Psoas muscle (tissue), 8 donors: ENCODE measurements at places on chromosomes 13 and 19. TPM values are rescaled to one million over a fixed set of nuclear protein-coding genes. Genes with fewer than 3 reads are reported as not detected.

Gene URAD
- not detected for total RNA-seq

Gene TGFBR3L
- 8.3 TPM for total RNA-seq

Gene TMEM221
- total RNA-seq = not detected

Gene BICRA
- total RNA-seq = 9.6 TPM

DNA sequence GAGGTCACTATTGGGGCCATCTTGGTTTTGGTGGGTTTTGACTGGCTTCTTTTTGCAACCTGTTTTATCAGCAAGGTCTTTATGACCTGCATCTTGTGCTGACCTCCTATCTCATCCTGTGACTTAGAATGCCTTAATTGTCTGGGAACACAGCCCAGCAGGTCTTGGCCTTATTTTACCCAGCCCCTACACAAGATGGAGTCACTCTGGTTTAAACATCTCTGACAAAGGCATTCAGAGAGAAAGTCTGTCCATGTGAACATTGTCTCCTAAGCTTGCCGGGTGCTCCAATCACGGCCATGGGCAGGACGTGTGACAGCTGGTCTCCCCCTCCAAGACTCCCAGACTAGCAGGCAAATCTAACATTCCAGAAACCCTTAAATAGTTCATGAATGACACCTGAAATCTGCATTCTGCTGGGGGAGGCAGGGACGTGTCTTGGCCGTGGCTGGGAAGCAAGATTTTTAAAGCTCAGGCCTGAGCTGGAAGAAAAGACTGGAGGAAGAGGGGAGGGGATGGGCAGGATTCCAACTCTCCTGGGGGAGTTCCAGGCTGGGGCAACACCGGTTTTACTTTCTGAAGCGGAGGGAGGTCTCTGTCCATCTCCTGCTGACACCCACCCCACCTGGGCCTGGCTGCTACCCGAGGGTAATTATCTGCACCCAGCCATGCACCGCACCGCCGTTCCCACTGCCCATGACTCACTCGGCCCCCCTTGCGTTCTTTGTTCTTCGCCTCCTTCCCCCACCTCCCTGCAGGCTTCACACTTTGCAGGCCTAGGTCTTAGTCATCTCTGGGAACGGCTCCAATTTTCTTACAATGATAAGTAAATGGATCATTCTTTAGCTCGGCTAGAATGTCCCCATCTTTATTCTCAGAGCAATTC is 11.6 kb upstream of the OR1M1 start:
- no peaks in the 10 kb centered on the region for H3K36me3 ChIP-seq
- no peak overlapping the region for H3K27ac ChIP-seq
- H3K4me1 ChIP-seq = no peaks in the 10 kb centered on the region
- peak; percentile 51 for DNase-seq
- H3K4me3 ChIP-seq = no peak overlapping the region

GRCh38 chr19:29708554-29709439 is 6.3 kb downstream of the C19orf12 start:
- H3K36me3 ChIP-seq = no peaks in the 10 kb centered on the region
- H3K4me3 ChIP-seq = peak overlapping the region; percentile 6
- peak overlapping the region; percentile 67 for H3K27ac ChIP-seq

DNA sequence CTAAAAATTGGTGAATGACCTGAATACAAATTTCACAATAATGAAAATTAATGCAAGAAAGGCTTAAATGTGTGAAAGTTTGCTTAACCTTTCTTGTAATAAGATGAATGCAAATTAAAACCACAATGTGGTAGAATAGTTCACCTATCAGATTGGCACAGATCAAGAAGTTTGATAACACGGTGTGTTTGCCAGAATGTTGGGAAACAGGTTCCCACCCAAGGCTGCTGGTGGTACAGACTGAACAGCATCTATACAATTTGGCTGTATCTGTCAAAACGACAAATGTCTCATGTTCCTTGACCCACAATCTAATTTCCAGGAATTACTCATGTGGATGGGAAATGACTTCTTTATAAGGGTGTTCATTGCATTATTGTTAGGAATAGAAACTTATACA is 8.6 kb upstream of the IRS2 start:
- H3K36me3 ChIP-seq = no peaks in the 10 kb centered on the region
- H3K27me3 ChIP-seq = peaks cover 2% of the 10 kb centered on the region
- no peak for DNase-seq
- H3K4me1 ChIP-seq = peaks cover 7% of the 10 kb centered on the region

DNA sequence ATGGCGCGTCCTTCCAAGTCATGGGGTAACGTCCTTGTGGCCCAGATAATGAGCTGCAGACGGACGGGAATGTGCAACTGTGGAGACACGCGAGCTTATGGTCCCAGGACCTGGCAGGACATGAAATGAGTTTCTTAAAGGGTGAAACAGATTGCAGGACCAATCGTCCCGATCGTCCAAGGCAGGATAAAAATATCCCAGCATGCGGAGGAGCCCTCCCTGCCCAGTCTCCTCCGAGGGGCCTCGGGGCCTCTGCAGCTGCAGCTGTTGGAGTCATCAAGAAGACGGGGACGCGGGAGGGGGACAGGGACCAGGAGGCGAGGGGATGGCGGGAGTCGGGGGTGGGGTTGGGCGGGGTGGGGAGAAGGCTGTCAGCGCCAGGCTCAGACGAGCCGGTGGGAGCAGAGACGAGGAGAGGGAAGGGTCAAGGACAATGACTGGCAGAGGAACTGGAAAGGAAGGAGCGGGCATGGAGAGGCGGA is 14.4 kb upstream of the GARIN5A start:
- peak; percentile 75 for DNase-seq
- H3K4me3 ChIP-seq = peak overlapping the region; percentile 41
- peak overlapping the region; percentile 67 for H3K27ac ChIP-seq

DNA sequence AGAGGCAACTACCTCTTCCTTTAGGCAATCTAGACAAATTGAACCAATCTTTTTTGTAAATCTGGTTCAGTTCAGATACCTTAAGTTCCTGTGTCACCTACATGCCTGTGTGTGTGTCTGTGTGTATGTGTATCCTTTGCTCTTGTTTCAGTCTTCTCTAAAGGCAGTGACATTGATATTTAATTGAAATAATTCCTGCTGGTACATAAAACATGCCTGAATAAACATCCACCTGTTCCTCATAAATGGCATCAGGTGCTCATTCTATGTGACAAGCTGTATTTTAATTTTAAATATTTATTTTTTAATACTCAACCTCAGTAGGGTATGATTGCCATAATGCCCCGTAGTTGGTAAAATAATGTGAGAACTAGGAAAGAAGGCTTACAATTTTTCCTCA is 1606.4 kb upstream of the PRR20A start:
- H3K36me3 ChIP-seq = no peaks in the 10 kb centered on the region
- no peak for DNase-seq
- H3K27ac ChIP-seq = no peak overlapping the region
- H3K4me1 ChIP-seq = no peaks in the 10 kb centered on the region
- H3K27me3 ChIP-seq = no peaks in the 10 kb centered on the region

DNA sequence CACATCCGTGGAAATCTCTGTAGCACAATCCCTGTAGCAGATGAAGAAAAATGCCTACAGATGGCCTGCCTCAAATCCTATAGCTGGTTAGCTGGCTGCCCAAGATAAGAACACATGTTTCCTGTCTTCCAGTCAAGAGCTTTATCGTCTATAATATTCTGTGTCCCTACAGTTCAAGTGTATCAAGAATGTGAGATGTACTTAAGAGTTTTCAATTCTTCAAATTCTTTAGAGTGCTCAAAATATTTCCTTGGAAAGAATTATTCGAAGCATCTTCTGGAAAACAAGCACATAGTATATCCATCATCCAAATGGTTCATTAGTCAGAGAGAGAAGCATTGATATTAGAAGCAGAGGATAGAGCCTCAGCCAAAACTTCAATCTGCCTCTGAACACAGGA is 239.8 kb downstream of the COG6 start:
- H3K4me1 ChIP-seq = no peaks in the 10 kb centered on the region
- H3K36me3 ChIP-seq = no peaks in the 10 kb centered on the region
- no peak overlapping the region for H3K4me3 ChIP-seq
- no peak for DNase-seq
- no peaks in the 10 kb centered on the region for H3K27me3 ChIP-seq

- no peak overlapping the region for H3K27ac ChIP-seq
- H3K36me3 ChIP-seq = no peaks in the 10 kb centered on the region
- no peaks in the 10 kb centered on the region for H3K4me1 ChIP-seq
- H3K4me3 ChIP-seq = no peak overlapping the region
Observed at GRCh38 chr13:37934339-37935191, 65.0 kb upstream of the TRPC4 start.

DNA sequence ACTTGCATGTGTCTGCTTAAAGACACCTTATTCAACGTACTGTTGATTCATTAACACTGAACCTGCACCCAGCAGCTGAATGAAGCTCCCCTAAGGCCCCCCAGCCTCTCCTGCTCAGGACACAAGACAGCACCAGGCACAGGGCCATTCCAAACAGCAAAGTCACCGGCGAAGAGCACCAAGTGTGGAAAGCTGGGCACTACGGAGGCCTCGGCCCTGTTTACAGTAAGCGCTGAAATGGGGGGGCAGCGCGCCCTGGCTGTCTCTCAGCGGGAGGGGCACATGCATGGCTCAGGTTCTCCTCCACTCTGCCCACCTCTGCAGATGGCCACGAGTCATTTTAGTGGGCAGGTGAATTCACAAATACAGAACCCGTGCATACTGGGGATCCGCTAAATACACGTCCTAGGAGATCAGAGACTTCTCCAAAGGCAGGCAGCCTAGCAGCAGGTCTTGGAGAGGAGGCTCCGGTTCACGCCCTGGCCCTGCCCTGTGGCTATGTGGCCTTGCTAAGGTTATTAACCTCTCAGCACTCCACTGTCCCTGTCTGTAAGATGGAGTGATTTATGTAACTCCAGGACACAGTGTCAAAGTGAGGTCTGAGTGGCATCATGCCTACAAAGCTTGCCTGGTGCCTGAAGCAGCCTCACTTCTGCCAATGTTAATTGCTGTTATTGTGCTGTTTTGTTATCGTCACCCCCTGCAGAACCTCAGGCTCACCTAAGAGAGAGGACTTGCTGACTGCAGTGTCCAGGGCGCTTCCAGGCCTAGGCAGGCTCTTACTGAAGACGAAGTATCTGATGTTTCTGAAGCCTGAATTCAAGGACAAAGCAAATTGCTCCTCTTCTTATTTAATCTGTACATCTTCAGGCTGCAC is 207.4 kb upstream of the SOX1 start:
- no peak overlapping the region for H3K4me3 ChIP-seq
- no peaks in the 10 kb centered on the region for H3K27me3 ChIP-seq
- no peak for DNase-seq
- H3K27ac ChIP-seq = no peak overlapping the region
- H3K36me3 ChIP-seq = no peaks in the 10 kb centered on the region
- no peaks in the 10 kb centered on the region for H3K4me1 ChIP-seq

GRCh38 chr19:49256691-49257090 is 68.3 kb downstream of the SLC6A16 start:
- DNase-seq = no peak
- H3K4me1 ChIP-seq = no peaks in the 10 kb centered on the region
- H3K4me3 ChIP-seq = no peak overlapping the region
- no peak overlapping the region for H3K27ac ChIP-seq
- no peaks in the 10 kb centered on the region for H3K36me3 ChIP-seq

- no peaks in the 10 kb centered on the region for H3K36me3 ChIP-seq
- H3K4me3 ChIP-seq = peak within 1 kb of the TSS; percentile 52
Observed at GRCh38 chr19:15464394-15465385, at the start of gene RASAL3. Gene RASAL3 (minus strand): TSS chr19:15464544. CDS start chr19:15464358, 186 bp downstream.

- no peak for DNase-seq
- H3K4me1 ChIP-seq = no peaks in the 10 kb centered on the region
- H3K27me3 ChIP-seq = no peaks in the 10 kb centered on the region
- peaks cover 23% of the 10 kb centered on the region for H3K36me3 ChIP-seq
- H3K4me3 ChIP-seq = no peak overlapping the region
Observed at GRCh38 chr19:52880895-52881389, 16.5 kb downstream of the ZNF320 start.

DNA sequence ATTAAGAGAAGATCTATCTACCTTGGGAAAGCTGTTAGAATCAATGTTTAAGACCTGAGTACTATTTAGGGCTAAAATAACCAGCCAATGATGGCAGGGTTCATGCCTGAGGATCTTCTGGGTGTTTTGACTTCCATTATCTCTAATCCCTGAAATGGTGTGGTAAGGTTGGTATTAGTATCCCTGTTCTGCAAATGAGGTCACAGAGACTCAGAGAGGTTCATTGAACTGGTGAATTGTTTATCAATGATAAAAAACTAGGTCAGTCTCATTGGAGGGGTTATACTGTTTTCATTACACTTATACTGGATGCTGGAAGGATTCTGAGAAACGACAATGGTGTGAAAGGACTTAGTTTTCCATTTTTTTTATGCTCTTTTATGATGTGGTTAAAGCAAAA is 264.8 kb downstream of the KLF5 start:
- no peak overlapping the region for H3K4me3 ChIP-seq
- H3K27me3 ChIP-seq = no peaks in the 10 kb centered on the region
- H3K36me3 ChIP-seq = no peaks in the 10 kb centered on the region
- DNase-seq = no peak

DNA sequence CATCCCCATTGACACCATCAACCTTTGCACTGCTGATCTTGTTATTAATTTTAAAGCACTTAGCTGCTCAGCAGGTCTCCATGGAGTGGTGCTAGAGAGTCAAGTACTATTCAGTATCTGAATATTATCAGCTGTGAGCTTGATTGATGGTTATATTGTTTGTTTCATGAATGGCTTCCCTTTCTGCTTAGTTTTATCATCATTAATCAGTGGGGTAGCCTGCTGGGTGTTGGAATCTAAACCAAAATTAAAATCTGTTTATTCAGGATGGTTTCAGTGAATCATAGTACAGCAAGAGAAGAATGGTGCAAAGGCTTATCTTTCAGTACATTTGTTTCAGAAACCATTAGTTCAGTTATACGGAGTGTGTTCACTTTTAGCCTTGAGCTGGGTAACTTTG is 42.5 kb upstream of the SCEL start:
- H3K27ac ChIP-seq = no peak overlapping the region
- H3K27me3 ChIP-seq = no peaks in the 10 kb centered on the region
- no peak for DNase-seq

- no peak overlapping the region for H3K4me3 ChIP-seq
- no peaks in the 10 kb centered on the region for H3K27me3 ChIP-seq
- H3K36me3 ChIP-seq = no peaks in the 10 kb centered on the region
Observed at GRCh38 chr13:45269204-45269603, 68.4 kb upstream of the KCTD4 start.

DNA sequence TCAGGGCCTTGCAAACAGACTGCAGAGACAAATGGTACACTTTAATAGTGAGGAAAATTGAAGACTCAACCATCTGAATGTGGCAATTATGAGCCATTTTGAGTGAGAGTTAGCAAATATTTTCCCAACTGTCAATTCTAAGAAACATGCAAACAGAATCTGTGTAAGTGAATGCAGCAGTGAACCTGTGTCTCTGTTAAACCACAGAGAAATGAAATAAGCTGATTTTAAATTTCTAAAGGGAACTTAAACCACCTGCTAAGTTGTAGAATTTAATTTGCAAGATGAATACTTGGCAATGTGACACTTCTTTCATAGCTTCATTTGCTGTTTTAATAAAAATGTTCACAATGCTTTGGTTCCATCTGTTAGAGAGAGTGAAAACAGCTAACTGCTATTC is 42.0 kb upstream of the TDRD3 start:
- H3K27ac ChIP-seq = no peak overlapping the region
- H3K36me3 ChIP-seq = no peaks in the 10 kb centered on the region
- peaks cover 4% of the 10 kb centered on the region for H3K27me3 ChIP-seq
- no peak overlapping the region for H3K4me3 ChIP-seq

GRCh38 chr19:39133431-39134270 is 8.1 kb downstream of the PAK4 start:
- H3K4me1 ChIP-seq = peaks cover 11% of the 10 kb centered on the region
- no peak overlapping the region for H3K27ac ChIP-seq
- H3K36me3 ChIP-seq = no peaks in the 10 kb centered on the region
- no peaks in the 10 kb centered on the region for H3K27me3 ChIP-seq
- no peak overlapping the region for H3K4me3 ChIP-seq
